Effector CD4-positive, alpha-beta T cell (primary cell): ENCODE measurements at places on chromosomes 12 and 14.

- no peak for DNase-seq
Measured at GRCh38 chr12:107511292-107511691, 174.3 kb upstream of the PWP1 start.

DNA sequence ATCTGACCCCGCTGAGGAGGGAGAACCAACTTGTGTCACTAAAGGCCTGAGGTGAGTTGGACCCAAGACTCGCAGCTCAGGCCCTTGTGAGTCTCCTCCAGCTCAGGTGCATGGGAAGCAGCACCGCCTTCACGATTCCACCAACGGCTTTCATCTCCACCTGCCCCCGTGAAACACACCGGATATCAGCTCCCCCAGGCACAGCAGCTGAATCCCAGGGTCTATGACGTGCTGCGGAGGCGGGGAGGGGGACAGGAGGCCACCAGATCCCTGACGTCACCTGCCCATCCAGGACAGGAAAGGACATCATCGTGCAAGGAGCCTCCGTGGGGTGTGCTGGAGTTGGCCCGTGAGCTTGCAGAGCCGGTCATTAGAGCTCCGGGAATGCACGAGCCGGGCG is 18.5 kb upstream of the SFSWAP start:
- DNase-seq, result no peak

GRCh38 chr12:111597831-111598636 is 1.1 kb downstream of the ATXN2 start:
- peak; percentile 9 for DNase-seq

- DNase-seq, result no peak
Measured at GRCh38 chr12:62977418-62977817, 42.5 kb upstream of the PPM1H start.

- peak; percentile 28 for DNase-seq
Measured at GRCh38 chr14:51093371-51094281, 1.3 kb downstream of the TRIM9 start.

DNA sequence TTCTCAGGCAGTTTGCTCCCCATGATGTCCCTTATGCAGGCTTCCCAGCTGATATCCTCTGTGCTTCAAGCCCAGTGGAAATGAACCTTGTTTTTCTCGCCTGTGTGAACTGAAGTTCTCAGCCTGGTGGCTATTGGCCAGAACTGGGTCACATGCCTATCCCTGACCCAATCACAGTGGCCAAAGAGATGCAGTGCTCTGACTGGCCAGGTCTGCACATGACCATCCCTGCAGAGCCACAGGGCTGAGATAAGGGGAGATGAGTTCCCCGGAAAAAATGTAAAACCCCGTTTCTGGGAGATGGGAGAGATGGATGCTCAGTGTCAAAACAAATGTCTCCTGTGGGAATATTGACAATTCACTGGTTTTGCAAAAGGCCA is 34.7 kb upstream of the FZD10 start:
- DNase-seq, result no peak

DNA sequence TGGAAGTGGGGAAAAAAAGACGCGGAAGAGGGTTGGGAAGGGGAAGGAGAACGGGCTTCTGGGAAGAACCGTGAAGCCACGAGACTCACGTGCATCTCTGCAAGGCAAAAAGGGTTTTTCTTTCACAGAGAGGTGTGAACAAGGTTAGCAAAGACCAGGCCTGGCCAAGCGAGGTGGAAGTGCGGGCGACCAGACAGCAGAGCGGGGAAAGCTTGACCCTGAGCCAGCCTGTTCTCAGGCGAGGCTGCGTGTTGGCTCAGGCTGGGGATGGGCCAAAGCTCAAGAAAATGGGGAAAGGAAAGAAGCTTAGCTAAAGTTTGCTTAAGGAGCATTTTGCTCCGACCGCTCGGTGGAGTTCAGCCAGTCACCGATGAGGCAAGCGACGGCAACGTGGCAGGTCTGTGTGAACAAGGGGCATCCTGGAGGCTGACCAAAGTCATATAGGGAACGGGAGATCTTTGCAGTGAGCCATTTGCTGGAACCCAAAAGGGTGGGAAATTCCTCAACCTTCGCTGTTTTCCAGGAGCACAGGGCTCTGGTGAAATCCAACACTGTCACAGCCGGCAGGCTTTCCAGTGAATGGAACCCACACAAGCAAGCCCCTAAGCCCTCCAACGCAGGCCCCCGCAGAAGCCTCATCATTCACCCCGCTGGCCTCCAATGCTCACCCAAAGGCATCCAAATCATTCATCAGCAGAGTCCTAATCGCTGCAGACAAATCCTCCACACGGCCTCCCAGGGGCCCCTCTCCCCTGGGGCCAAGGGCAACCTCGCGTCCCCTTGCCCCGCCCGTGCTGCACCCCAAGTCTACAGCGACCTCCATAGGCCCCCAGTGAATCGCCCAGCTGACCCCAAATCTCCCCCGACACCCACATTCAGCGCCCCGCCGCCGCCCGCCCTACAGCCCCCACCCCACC is 754 bp downstream of the ZNF605 start:
- DNase-seq, result peak; percentile 6

DNA sequence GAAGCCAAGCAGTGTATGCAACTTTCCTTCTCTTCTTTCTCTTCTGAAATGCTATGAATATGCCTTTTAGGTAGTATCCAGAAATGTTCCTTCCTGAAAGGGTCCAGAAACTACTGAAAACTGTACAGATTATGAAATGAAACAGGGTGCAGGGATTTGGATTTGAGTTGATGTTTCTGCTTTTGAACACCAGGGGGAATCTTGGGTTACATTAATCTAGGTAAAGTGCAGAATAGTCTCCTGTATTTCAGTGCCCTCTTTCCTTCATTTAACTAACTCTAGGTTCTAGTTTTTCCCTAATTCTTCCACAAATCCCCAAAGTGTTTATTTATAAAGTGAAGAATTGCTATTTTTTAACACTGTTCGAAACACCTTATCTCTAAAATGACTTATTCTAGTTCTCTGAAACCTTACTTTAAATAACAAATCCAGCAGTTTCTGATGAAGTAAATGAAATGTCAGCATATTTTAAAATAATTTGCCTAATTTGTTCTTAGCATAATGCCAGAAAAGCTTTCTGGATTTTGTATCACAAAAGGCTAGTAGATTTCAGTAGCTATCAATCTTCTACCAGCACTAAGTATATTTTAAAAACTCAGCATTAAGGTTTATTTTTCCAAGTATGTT is 111.9 kb downstream of the LRRK2 start:
- no peak for DNase-seq

DNA sequence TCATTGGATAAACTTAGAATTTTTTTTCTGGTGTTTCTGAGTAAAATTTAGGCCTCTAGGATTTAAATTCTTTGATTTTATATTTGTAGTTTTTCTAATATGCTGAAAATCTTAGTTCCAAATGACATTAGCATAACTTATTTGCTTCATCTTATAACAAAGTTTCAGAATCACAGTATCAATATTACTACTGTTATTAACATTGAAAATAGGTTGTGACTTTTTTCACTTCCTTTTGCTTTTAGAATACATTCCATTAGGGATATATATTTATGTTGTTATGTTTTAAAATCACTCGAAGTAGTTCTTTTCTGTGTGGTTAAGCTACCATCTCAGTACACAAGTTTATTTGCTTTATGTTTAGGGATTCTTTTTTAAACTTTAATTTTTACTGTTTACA is 12.8 kb downstream of the RAB3IP start:
- no peak for DNase-seq

DNA sequence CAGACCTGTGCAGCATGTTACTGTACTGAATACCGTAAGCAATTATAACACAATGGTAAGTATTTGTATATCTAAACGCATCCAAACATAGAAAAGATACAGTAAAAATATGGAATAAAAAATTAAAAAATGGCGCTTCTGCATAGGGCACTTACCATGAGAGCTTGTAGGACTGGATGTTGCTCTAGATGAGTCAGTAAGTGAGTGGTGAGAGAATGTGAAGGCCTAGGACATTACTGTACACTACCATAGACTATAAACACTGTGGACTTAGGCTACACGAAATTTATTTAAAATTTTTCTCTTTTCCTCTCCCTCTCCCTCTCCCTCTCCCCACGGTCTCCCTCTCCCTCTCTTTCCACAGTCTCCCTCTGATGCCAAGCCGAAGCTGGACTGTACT is 194.5 kb upstream of the CDKN3 start:
- no peak for DNase-seq

- no peak for DNase-seq
Measured at GRCh38 chr12:8455271-8455670, 491 bp upstream of the CLEC6A start.

DNA sequence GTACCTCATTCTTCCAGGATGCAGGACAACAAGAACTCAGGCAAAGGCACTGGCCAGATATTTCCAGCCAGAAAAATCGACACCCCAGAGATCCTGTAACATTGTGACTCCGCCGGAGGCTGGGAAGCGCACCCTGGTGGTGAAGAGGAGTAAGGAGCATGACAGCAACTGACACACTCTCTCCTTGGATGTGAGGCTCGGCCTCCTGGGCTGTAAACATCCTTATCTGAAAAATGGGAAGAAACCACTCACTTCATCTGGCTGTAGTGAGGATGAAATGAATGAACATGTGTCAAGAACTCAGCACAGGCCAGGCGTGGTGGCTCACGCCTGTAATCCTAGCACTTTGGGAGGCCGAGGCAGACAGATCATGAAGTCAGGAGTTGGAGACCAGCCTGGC is 27.5 kb downstream of the TCHP start:
- peak; percentile 12 for DNase-seq

DNA sequence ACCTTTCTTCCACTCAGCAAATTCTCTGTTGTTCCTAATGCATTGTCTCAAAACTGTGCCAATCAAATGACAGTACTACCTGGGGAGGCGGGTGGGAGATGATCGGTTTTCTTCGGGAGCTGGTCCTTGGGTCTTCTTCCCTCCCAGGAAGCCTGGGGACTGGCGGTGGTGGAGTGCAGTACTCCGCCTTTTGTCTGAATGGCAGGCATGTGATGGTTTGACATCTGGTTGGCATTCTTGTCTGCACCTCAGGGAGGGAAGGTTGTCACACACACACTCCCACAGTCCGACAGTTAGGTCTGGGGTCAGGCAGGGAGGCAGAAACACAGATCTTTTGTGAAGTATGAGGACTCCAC is 114.8 kb downstream of the SNAPC1 start:
- no peak for DNase-seq

DNA sequence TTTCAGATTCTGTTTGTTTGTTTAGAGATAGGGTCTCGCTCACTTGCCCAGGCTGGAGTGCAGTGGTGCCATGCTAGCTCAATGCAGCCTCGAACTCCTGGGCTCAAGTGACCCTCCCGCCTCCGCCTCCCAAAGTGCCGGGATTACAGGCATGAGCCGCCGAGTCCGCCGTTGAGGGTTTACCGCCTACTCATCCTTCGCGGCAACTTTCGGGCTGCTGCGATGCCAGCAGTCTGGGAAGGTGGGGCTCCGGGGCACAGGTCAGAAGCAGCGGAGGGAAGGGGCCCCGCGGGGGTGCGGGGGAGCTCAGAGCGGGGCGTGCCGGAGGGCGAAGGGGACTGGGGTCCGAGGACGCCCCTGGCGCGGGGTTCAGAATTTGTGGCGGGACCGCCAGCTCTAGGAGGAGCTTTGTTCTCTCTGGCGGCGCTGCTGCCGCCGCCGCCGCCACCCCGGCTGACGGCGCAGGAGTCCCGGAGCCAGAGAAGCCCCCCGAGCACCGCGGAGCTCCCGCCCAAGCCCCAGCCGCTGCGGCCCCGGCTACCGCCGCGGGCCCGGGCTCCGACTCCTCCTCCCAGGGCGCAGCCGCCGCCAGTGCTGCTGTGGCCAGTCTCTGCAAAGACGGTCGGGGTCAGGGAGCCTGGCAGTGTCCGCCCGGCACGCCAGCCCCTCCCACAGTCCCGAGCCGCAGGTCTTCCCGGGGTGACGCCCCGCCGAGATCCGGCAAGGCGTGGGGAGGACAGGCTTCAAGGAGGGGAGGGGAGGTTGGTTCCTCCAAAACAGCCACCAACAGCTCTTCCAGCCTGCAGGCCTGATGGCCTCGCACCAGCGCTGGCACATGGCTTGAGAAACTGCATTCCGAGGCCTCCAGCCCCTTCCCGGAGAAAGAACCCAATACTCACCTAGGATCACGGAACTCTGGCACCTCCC is 10.9 kb upstream of the KRT77 start:
- DNase-seq, result no peak

DNA sequence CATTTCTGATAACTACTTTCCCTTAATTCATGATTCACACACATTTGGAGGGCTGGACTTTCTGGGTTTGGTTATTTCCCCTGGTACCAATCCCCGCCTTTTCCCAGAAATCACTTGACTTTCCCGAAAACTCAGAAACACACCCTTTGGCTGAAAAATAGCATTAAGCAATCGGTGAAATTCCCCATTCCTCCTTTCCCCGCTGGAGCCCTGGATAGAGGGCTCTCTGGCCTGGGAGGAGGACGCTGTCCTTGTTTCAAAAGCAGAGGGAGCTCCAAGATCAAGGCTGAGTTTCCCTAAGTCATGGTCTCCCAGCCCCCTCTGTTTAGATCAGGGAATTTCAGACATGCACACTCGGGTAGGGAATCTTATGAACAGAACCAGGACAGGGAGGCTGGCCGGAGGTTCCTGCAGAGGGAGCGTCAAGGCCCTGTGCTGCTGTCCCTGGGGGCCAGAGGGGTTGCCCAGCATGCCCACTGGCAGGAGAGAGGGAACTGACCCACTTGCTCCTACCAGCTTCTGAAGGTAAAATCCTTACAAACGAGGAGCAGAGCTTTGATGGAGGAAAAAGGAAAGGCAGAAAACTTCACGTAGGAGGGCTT is at the start of gene C1S:
Gene C1S, plus strand, starts transcription at position 366 of the 602 bp plus-strand sequence. CDS start 1,195 bp downstream, outside the sequence.
- no peak for DNase-seq

GRCh38 chr14:52299692-52300278 is 14.3 kb upstream of the PTGER2 start:
- DNase-seq, result no peak

- DNase-seq, result no peak
Measured at GRCh38 chr14:30621354-30621939, 672 bp upstream of the SCFD1 start.

DNA sequence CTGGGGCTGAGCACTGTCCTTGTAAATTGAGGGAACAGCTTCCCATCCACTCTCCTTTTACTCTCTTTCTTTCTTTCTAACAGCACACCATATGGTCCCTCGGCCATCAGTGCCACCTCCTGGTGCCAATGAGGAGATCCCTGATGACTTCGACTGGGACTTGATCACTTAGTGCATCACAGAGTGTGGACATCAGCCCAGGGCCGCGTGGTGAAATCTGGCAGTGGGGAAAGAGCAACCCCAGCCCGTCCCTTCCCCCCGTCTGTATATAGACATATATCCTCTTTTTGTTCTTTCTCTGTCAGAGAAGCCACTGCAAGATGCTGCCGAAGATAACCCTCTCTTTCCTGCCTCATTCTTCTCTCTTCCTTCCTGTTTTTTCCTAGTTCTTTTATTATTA is 13.5 kb downstream of the C3AR1 start:
- DNase-seq, result no peak

GRCh38 chr12:89179245-89179644 is 173.1 kb downstream of the DUSP6 start:
- no peak for DNase-seq

GRCh38 chr12:27711317-27711682 is 668 bp downstream of the MRPS35 start:
- DNase-seq, result no peak
